ENCODE measurements at places on chromosomes 12 and 14.
A peak's percentile ranks its signal among the peaks of the same experiment; 100 is the strongest.

DNA sequence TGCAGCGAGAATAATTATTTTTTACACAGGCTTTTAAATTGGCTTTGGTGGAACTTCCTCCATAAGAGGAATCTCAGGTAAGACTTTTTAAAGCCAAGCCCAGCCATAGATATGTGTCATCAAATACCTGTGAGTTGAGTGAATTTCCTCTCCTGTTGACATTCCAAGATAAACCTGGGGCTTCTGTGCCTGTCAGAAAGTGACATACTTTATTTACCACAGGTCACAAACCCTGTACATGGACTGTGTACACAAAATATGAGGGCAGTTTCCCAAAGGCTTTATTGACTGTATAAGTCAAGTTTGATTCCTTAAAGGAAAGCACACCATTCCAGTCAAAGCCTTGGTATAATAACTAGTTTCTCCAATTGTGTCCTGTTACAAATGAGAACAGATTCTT, 25.9 kb upstream of the SRSF5 start:
- DNase-seq = no peak

DNA sequence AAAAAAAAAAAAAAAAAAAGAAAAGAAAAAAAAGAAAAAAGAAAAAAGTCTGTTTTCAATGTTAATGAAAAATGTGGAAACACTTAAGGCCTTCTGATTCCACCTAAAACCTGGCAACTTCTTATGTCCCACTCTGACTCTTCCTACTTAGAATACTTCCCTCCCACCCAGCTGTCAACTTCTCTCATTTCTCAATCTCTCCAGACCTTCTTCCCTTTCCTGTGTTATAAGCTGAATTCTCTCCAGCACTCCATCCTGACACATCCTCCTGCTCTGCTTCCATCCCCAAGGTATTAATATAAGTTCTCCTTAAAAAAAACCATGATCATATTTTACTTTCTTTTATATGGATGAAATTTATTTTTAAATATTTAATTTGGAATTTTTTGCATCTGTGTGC, 20.3 kb upstream of the TMTC1 start:
- DNase-seq = no peak

DNA sequence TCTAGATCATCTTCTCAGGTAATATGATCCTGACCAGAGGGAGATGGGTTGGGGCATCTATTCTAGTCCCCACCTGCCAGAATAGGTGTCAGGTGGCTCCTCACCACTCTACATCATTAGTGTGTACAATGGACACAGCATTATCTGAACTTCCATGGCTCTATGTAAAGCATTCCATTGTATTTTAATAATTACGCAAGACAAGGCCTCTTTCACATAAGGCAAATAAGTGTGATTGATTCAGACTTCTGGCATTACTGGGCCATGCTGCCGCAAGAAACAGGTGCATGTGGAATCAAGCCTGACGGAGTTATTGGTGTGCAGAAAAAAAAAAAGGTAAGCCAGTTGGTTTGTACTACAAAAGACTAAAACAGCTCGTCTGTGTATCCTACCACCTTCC, 3.1 kb upstream of the DDHD1 start:
- no peak for DNase-seq

GRCh38 chr12:31362115-31362758, 36.3 kb upstream of the SINHCAF start:
- DNase-seq = no peak

DNA sequence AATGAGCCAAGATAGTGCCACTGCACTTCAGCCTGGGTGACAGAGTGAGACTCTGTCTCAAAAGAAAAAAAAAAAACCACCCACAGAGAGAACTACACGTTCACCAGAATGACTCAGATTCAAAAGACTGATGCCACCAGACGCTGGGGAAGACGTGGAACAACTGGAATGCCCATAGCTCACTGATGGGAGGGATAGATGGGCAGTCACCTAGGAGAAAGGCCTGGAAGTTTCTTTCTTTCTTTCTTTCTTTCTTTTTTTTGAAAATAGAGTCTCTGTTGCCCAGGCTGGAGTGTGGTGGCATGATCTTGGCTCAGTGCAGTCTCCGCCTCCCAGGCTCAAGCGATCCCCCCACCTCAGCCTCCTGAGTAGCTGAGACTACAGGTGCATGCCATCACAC, 10.0 kb upstream of the KLC1 start:
- DNase-seq = no peak

DNA sequence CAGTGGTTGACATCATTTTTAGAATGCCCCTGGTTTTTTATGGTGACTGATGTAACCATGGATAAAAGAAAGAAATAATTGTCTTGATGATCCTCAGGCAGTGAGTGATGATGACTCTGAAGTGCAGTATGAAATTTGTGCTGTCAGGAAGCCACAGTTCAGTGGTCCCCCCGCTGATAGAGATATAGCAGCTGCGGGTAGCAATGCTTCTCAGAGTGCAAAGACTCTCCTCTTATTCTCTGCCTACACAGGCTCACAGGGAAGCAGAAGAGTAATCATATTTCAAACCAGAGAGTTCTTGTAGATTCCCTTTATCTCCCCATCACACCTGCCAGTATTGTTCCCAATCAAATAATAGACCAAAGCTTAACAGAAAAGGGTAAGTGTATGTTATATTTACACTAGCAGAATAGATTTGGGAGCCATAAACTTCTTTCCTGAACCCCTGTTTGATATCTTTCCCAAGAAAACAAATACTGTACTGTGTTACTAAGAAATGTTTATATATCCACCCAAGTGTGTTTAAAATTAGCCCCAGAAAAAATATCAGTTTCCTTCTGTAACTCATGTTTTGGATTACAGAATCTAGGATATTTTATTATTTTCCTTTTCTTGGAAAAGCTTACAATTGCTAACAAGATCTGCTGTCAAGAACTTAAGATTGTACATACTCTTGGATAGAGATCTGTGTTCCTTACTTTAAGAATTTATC, 1817.4 kb upstream of the FLRT2 start:
- DNase-seq = no peak

DNA sequence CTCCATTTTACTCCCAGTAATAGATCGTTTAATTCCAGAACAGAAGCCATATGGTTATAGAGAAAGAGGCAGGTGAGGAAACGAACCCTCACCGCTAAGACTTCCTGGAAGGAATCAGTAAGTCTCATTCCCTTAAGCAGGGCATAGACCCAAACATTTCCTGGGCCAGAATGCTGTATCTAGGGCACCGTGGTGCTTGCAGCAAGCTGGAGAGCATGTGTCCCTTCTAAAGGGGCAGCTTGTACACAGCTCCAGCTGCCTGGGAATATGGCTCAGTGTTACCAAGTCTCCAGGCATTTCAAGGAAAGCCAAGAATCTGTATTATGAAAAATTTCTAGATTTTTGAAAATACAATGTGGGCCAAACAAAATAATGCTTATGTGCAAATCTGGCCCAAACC, 73.4 kb downstream of the PPM1H start:
- DNase-seq = no peak

- DNase-seq = no peak
These were observed 157.3 kb downstream of the EGLN3 start for GRCh38 chr14:33793398-33794110.

DNA sequence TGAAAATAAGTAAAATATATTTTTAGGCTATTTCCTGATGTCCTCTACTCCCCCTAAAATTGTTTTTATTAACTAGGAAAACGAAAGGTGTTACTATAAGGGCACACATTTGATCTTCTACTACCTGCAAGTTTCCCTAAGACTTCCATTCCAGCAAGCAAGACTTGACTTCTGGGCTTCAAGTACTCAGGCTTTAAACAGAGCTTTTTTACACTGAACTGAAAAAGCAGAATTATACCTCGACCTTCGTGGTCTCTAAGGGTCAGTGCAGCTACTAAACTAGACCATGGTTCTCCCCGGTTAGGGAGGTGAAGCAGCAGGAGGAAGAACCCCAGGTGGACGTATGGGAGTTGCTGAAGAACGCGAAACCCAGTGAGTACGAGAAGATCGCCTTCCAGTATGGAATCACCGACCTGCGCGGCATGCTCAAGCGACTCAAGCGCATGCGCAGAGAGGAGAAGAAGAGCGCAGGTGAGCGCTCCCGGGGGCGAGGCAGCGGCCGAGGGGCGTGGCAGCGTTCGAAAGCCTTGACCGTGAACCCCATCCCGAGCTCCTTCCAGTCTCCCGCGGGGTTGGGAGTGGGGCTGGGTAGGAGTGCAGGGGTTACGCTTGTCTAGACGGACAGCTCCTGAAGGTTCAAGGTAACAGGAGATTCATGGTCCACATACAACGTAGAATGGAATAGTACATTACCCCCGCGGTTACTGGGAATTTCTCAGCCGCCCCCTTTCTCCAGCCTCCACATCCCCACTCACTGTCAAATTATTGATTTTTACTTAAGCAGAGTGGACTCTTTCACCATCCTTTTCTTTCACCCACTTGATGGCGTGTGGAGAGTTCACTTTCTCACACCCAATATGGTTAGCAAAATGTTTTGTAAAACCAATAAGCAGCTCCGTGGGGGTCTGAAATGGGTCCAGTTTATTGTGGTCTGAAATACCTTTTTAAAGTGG, 47.6 kb downstream of the MYBPC1 start:
- DNase-seq = peak; percentile 2

GRCh38 chr14:93031505-93032315, 84.0 kb downstream of the ITPK1 start:
- no peak for DNase-seq

GRCh38 chr12:132505852-132506219, 15.9 kb downstream of the FBRSL1 start:
- no peak for DNase-seq

DNA sequence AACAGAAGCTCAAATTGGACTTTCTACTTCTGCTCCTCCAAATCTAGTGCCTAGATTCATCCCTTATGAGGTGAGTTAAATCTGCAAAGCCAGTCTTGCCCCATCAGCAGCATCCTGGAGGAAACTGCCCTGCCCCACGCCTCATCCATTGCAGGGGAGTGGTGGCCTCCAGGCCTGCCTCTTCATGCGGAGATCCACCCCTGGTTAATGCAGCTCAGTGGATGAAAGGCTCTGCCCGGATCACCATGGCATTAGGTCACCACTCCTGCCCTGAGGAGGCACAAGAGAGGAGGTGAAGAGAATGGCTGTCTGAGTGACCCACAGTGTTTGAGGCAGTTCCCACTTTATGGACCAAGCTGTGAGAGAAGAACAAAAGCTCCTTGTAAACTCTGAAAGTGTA, 218.1 kb downstream of the C12orf75 start:
- DNase-seq = no peak

DNA sequence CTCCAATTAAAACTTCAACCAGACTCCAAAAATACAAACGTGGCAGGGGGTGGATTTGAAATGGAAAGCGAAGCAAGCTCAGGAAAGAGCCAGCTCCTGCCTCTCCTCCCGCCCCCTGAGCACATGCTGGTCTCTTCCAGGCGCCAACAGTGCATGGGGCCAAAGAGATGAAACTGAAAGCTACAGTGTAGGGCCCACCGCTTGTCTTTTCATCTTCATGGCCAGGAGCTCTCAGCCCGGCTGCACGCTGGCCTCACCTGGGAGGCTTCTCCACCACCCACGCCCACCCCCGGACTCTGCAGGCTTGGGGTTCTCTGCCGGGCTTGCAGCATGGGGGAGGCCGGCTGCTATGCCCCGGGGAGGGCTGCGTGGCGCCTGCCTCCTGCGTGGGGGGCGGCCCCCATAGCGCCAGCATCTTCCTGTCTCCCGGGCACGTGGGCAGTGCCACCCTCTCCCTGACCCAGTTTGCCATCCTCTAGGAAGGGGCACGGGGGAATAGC, 2.0 kb downstream of the RIMBP2 start:
- no peak for DNase-seq

DNA sequence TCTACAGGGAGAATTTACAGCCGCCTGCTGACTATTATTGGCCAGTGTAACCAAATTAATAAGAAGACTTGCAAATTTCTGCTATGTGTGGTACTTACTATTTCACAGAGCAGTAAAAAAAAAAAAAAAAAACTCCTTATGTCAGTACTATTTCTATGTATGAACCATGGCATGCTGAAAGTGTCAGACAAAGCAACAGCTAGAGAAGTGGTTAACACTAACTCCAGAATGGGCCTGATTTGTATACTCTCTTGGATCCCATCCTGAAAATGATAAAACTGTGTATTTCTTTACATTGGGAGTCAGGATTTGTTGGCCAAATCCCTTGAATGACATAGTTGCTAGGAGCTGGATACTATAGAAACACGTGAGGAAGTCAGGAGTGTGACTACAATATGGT, 416.8 kb downstream of the EGLN3 start:
- DNase-seq = no peak

- DNase-seq = no peak
These were observed 60.3 kb downstream of the NUAK1 start for GRCh38 chr12:106078358-106079010.

- DNase-seq = peak; percentile 84
These were observed 13.8 kb downstream of the DTX1 start for GRCh38 chr12:113070117-113070906.

GRCh38 chr14:90518941-90519256, 122.1 kb downstream of the CALM1 start:
- peak; percentile 56 for DNase-seq

- no peak for DNase-seq
These were observed 117.2 kb downstream of the CACNA1C start for GRCh38 chr12:2169940-2170339.

DNA sequence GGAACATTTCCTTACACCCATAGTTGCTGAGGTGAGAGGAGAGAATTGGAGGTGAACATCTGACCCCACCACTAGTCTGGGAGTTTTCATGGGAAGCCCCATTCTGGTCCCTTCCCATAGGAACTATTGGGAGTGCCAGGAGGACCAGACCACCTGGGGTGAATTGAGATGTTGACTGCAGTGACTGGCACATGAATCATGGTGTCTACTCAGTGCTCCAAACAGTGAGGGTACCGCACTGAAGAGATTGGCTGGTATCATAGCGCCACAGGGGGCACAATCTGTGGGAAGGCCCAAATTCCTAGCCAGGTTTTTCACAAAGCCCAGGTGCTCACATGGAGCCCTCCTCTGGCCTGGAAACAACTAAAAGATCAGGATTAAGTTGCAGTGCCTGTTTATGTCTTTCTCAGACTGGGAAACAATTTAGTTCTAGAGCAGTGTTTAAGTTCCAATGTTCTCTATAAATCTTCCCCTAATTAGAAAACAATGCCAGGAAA, 3.7 kb upstream of the RNASE9 start:
- DNase-seq = no peak

- no peak for DNase-seq
These were observed 78.0 kb upstream of the TTC7B start for GRCh38 chr14:90894241-90894640.

GRCh38 chr14:103140316-103141109, 17.3 kb downstream of the TNFAIP2 start:
- DNase-seq = no peak

- DNase-seq = no peak
These were observed 40.8 kb downstream of the NINJ2 start for GRCh38 chr12:622416-622815.

GRCh38 chr12:13576935-13577500, 380.5 kb downstream of the EMP1 start:
- no peak for DNase-seq

- DNase-seq = no peak
These were observed at the start of gene PTPRR for GRCh38 chr12:70920251-70920851. Gene PTPRR (minus strand): TSS chr12:70920738. CDS start chr12:70920390, 348 bp downstream.

GRCh38 chr12:16225692-16226091, 51.8 kb downstream of the SLC15A5 start:
- no peak for DNase-seq

All from activated T-cell treated with anti-CD3 and anti-CD28 coated beads, Interleukin-2, amount 50 U/mL, for 72 hours (primary cell).